ENCODE measurements at places on chromosomes 1 and 21.

DNA sequence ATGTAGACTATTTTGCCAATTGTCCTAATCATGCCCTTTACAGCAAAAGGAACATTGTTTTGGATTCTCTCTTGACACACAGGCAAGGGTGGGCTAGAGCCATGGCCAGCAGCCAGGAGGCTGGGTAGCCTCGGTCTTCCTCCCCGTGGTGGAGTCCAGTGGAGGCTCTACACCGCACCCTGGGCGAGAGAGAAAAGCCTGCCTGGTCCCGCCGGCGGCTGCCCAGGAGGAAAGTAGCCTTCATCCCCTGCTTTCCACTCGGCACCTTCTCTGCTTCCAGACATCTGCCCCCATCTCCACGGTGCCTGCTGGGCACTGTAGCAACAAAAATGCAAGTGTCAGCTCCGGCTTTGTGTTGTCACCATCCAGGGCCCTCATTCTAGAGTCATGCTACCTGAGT lies 21.6 kb downstream of the PROK1 start:
- DNase-seq, result no peak

DNA sequence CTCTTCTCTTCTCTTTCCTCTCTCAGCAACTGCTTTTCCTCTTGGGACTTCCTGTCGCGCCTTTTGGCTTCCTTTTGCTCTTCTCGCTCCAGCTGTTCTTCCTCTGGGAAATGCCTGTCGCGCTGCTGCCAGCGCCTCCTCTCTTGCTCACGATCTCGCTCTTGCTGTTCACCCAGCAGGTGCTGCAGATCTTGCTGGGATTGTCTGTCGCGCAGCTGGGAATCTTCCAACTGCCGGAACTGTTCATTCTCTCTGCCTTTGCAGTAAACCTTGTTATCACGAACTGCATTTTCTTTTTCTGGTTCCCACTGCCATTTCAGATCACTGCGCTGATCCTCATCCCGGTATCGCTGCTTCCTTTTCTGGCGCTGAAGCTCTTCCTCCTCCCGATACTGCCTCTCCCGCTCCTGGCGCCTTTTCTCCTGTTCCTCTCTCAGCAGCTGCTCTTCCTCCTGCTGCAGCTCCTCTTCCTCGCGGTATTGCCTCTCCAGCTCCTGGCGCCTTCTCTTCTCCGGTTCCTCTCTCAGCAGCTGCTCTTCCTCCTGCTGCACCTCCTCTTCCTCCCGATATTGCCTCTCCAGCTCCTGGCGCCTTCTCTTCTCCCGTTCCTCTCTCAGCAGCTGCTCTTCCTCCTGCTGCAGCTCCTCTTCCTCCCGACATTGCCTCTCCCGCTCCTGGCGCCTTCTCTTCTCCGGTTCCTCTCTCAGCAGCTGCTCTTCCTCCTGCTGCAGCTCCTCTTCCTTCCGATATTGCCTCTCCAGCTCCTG lies 5.8 kb downstream of the TCHH start:
- no peak for DNase-seq

- DNase-seq, result peak; percentile 71
Measured at GRCh38 chr1:172398970-172399755, 21.3 kb upstream of the C1orf105 start.

GRCh38 chr1:18316764-18317163 lies 164.0 kb upstream of the KLHDC7A start:
- no peak for DNase-seq

GRCh38 chr21:15768045-15768601 lies 38.3 kb downstream of the USP25 start:
- no peak for DNase-seq

DNA sequence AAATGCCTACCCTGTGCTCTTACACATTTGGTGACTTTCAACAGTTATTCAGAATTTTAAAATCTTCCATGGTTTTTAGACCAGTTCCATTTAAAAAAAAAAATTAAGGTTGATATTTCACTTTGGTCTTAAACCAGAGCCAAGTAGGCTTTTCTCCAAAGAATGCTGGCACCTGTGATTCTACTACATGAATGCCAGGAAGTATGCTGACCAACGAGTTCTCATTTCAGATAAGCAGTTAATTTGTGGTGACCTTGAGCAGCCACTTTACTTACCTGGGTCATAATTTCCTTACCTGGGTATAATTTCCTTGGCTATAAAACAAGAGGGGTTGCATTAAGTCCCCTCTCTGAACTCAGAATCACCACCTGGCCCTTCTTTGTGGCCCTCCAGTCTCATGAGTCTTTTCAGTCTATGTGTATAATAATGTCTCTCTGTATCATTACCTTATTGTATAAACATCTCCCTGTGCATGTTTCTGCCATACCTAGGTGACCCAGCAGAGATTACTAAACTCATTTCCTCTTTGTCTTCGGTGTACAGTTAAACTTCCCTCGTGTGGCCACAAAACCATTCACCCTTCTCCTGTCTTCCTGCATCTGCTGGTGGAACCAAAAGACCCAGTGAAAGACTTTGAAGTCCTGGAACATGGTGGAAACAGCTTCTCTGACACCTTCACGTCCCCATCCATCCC lies 139.1 kb upstream of the DPT start:
- no peak for DNase-seq

DNA sequence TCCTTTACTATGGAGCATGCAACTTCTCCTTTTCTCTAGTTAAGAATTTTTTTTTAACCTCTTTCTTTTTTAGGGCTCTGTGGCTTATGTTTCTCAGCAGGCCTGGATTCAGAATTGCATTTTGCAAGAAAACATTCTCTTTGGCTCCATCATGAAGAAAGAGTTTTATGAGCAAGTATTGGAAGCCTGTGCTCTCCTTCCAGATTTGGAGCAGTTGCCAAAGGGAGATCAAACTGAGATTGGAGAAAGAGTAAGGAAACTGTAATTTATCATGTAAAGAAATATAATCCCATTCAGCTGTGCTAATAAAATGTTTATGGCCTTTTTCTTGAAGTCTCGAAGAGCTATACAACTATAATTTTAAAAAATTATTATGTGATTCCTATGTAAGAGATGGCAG lies 70.1 kb downstream of the HSPA13 start:
- no peak for DNase-seq

DNA sequence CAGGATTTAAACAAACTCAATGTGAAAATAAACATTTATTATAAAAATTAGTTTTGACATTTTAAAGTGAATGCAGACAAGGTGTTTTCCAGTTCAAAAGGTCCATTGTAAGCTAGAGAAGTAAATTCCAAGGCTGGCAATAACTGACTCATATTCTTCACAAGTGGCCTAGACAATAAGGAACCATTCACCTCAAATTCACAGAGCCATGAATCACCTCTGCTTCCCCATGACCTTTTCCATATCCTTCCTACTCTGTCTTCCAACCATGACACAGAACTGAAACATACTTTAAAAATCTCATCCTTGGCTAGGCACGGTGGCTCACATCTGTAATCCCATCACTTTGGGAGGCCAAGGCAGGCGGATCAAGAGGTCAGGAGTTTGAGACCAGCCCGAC lies 24.8 kb downstream of the F11R start:
- no peak for DNase-seq

GRCh38 chr1:94265011-94265422 lies 27.6 kb upstream of the ARHGAP29 start:
- no peak for DNase-seq

GRCh38 chr1:198935306-198935921 lies 296.6 kb downstream of the PTPRC start:
- DNase-seq, result peak; percentile 85

- DNase-seq, result no peak
Measured at GRCh38 chr1:147549526-147549925, 8.2 kb downstream of the BCL9 start.

DNA sequence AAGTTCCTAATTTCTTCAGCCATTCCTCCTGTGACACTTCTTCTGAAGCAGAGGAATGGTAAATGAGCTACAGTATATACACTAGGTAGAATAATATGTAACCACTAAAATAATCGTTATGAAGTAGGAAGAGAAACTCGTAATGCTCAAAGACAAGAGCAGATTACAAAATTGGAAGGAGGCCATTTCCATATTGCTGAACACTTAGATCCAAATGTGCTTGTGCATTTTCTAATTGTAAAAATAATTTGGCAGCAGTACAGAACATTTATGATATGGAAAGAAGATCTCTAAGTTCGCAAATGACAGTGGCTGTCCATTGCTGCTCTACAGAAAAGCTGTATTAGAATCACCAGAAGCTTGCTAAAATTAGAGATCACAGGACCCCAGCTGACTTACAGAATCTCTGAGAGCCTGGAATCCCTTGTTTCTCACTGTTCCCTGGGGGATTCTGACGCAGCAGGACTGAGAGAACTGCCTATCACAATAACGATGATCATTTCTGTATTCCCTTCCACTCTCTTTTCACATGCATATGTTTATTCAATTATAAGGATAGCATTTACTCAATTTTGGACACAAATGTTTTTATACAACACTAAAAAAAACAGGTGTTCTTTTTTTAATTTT lies 242.1 kb downstream of the OMA1 start:
- no peak for DNase-seq

DNA sequence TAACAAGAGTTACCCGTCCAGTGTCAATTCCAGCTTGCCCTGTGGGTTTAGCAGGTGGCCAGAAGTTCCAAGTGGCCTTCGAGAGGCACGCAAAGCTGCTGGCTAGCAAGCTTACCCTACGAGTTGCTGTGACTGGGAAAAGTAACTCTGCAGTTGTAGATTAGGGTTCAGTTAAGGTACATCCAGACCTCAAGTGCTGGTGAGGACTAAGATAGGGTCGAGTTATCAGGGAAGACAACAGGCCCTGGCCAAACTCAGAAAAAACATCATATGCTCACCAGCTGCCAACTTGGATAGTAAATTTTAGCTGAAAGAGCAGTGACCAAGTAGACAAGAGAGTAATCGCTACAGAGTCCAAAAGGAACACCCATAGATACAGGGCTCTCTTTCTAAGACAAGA lies 27.7 kb upstream of the LRRC7 start:
- no peak for DNase-seq

- no peak for DNase-seq
Measured at GRCh38 chr1:11470912-11471311, 8.0 kb upstream of the DISP3 start.

DNA sequence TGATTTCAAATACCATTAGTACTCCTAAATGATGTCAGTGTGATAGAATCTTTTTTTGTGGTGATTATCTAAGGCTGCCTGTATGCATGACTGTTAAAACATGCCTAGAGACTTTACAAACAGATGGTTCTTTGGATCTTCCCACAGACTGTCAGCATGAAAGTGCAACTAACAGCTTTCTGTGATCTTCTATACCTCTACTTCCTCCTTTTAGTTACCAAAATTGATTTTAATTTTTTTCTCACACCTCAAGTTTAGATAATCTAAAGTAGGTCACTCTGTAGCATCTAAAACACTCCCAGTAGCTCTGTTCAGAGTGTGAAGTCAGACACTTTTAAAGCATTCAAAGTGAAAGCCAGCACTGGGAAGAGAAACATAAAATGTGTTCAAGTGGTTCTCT lies 534.5 kb downstream of the PTPRC start:
- no peak for DNase-seq

DNA sequence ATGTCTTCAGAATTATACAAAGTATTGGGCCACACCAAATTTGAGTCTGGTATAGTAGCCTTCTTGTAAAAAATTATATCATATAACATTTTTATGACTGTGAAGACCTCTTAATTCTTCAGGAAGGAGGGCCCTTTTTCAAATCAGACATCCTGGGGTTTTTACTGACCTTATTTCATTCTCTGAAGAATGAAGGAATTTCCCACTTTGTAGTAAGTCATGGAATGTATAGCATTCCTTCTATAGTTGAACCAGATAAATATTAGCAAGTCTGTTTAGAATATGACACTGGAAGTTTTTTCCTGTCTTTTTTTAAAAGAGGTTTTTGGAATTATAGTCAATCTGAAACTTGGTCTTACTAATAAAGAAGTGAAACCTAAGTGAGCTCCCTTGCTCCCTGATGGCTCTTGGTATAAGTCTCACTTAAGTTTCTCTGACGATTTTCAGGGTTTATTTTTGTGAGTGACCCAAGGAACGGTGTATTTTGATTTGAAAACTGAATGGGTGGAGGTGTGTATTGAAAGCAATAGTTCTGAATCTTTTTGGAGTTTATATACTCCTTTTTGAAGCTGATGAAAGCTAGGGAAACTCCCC lies 23.7 kb downstream of the SNX27 start:
- no peak for DNase-seq

DNA sequence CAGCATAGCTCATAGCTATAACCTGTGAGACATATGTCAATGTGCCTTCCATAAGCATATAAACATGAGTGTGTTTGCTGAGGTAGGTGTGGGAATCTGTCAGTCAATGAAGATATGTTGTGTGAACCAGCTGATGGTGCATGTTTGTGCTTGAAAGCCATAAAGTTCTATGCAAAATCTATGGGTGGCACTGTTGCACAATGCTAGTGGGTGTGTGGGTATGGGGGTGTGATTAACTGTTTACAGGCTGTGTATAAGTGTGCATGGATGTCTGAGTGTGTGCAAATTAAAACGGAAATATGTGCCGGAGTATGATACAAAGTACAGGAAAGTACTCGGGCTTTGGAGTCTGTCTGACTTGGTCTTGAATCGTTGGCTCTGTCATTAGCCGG lies 1.0 kb upstream of the ATP2B4 start:
- no peak for DNase-seq

GRCh38 chr1:170967042-170967910 lies 31.9 kb downstream of the MROH9 start:
- peak; percentile 6 for DNase-seq

DNA sequence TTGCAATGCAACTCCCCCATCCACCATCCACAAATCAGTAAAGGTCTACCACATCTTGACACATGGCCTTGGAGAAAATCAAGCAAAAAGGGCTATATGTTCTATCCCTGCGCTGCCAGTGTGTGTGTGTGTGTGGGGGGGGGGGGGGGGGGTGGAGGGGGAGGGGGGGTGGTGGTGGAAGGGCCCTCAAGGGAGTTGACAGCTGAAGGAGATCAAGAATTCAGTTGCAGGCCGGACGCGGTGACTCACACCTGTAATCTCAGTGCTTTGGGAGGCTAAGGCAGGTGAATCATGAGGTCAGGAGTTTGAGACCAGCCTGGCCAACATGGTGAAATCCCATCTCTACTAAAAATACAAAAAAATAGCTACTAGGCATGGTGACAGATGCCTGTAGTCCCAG lies 37.6 kb upstream of the CLIC4 start:
- DNase-seq, result no peak

- no peak for DNase-seq
Measured at GRCh38 chr1:160606611-160607010, 27.3 kb upstream of the CD84 start.

DNA sequence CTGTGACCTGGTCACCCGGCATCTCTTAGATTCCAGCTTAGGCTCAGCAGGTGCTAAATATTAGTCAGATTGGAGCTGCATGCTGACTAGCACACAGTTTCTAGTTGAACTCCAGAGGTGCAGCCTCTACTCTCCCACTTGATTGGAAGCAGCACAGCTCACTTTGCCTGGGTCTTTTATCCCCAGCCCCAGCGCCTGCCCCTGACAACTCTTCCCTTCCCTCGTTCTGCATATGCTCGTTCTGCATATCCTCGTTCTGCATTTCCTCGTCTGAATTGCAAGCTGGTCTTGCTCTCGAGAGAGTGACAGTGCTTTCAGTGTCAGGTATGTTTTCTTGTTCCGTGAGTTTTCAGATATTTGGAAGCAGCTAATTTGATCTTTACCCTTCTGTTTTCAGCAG lies 11.7 kb downstream of the COL18A1 start:
- no peak for DNase-seq

- no peak for DNase-seq
Measured at GRCh38 chr1:76090283-76091203, 16.0 kb downstream of the ST6GALNAC3 start.

- DNase-seq, result no peak
Measured at GRCh38 chr1:21289700-21290545, at the start of gene ECE1. Gene ECE1, minus strand, starts transcription at chr1:21290463. Its CDS starts 49 bp downstream, at chr1:21290414.
